ENCODE measurements at places on chromosomes 3 and 15.
A peak's percentile ranks its signal among the peaks of the same experiment; 100 is the strongest.

GRCh38 chr15:30043211-30043655, 39.5 kb upstream of the GOLGA8J start:
- no peak for DNase-seq

DNA sequence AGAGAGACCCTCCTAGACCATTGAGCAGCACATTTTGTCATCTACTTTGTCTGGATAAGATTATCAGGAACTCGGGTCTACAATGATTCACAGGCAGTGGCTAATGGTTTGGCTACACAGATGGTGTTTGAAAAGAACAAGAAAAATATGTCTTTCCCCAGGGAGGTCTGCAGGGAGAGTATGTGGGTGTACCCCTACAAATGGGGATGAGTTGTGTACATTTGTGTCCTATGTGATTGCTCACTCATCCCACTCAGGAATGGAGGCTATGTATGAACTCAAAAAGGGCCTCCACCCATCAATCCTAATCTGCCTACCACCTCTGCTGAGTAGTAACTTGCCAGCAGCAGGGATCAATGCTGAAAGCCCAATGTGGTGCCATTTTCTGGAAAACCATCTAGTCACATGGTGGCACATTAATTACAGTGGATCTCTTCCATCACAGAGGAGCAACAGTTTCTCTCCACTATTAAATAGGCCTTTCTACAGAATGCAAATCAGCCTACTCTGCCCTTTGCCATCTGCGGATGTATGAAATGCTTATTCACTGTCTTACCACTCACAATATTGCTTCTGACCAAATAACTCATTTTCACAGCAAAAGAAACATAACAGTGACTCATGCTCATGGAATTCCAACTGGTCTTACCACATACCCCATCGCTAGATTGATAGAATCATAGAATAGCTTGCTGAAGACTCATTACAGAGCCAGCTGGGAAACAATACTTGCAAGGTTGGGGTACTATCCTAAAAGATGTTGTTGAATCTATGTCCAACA, 48.3 kb upstream of the TRIM42 start:
- no peak for DNase-seq

DNA sequence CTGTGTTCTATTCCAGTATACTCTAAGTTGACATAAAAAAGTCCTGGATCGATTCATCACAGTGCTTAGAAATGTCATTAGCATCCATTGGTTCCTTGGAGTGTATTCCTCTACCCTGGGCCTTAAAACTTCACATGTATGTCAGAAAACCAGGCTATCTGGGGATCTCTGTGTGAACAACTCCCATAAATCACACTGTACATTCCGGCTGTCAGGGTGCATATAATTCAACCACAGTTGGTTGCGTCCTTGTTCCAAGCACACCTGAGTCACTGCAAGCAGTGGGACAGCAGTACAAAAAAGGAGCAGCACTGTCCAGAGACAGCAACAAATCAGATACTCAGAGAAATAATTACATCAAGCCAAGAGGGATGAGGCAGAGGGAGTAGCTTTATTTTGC, 52.4 kb downstream of the PDZRN3 start:
- DNase-seq = no peak

DNA sequence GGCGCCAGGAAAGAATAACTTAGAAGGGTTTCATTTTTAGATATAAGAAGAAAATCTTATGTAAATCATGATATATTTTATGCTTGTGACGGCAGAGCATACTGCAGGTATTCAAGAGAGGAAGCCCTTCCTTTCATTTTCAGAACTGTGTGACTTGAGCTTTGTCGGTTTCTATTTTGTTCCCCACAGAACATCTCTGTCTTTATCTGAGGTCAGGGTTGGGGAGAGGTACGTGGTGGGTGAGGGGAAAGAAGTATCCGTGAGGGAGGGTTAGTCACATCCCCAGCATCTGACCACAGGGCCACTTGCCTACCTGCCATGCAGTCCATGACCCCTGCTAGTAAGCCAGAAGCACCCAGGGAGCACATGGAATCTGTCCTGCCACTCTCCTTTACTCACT, 126.5 kb downstream of the DGKG start:
- DNase-seq = no peak

- DNase-seq = peak; percentile 41
Observed at GRCh38 chr15:39426552-39427532, 154.0 kb upstream of the THBS1 start.

DNA sequence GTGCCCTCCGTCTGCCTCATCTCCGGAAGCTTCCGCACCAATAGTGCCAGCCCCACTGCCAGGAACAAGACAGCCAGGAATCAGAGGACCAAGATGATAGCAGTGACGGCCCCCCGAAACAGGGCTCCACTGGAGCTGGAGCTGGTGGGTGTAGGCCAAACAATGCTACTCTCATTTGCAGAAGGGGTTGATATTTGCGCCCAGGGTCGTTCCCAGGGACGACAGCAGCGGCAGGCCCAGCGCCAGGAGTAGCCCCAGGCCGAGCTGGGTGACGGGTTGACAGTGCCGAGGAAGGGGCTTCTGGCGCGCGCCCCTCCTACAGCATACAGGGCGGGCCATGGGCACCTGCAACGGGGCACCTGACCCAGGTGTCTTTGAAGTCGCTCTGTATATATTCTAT, 301.4 kb downstream of the CNTN6 start:
- DNase-seq = no peak

DNA sequence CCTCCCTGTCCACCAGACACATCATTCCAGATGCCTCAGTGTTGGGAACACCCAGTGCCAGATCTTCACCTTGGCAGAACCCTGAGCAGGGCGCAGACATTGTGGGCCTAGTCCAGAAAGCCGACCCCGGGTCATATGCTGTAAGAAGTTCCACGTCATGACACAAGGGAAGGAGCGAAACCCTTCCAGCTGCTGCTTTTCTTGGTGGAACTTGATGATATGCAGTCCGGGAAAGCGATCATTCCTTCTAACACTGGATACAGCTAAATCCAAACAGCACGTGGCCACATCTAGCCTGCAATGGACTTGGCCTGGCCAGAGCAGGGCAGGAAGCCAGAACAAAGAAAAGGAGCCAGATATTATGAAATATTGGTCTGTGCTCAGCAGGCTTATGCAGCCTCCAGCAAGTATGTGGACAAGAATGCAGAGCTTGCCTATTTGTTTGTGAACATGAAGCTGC, 22.0 kb downstream of the GASK1A start:
- DNase-seq = no peak
